GM12878 (cell line): ENCODE measurements at places on chromosomes 16 and 17.

GRCh38 chr17:4802228-4802627, at the start of gene C17orf114:
Gene C17orf114, minus strand, starts transcription at chr17:4802328.
- H3K4me1 ChIP-seq = peaks cover 16% of the 10 kb centered on the region
- no peaks in the 10 kb centered on the region for H3K27me3 ChIP-seq
- no peak within 1 kb of the TSS for H3K4me3 ChIP-seq
- peaks cover 2% of the 10 kb centered on the region for H3K36me3 ChIP-seq
- no peak within 1 kb of the TSS for H3K27ac ChIP-seq

DNA sequence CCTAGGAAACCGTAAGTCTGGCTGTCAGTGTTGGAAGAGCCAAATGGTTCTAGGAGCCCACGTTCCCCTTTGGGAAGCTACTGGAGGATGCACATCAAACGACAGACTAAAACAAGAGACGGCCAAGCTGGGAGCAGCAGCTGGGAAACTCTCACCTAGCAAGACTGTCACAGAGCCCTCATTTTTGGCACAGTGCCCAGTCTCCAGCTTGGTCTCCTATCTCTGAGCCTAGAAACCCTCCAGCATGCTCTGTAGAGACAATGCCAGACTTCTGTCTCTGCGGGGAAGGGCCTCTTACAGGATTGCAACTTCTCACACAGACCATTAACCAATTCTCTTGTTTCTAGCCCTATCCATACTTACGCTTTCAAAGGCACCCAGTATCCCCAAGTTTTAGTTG, 23.5 kb downstream of the GTF3C1 start:
- no peak for DNase-seq
- H3K27me3 ChIP-seq = no peaks in the 10 kb centered on the region
- peaks cover 18% of the 10 kb centered on the region for H3K36me3 ChIP-seq
- no peak overlapping the region for H3K27ac ChIP-seq
- H3K4me1 ChIP-seq = no peaks in the 10 kb centered on the region

DNA sequence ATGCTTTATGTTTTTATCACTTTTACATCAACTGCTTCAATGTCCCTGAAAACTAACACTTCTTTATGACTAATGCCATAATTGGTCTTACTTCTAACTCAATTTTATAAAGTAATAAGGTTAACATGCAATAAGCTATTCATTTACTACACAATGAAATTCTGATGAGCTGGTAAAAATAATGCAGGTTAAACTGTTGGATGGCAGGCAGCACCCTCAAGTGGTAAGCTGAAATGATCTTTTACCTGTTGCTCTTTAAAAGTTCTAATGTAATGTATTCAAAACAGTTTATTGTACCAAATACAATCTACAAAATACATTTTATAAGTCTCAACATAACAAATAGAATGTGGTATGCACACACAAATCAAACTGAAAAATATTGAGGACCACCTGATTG, 1280.3 kb downstream of the CDH8 start:
- no peak overlapping the region for H3K4me3 ChIP-seq
- H3K4me1 ChIP-seq = no peaks in the 10 kb centered on the region
- H3K36me3 ChIP-seq = no peaks in the 10 kb centered on the region
- no peaks in the 10 kb centered on the region for H3K27me3 ChIP-seq
- no peak for DNase-seq

- no peak for DNase-seq
- H3K4me3 ChIP-seq = no peak overlapping the region
- H3K36me3 ChIP-seq = no peaks in the 10 kb centered on the region
- H3K4me1 ChIP-seq = no peaks in the 10 kb centered on the region
Observed at GRCh38 chr16:68499006-68499405, 40.1 kb upstream of the ZFP90 start.

DNA sequence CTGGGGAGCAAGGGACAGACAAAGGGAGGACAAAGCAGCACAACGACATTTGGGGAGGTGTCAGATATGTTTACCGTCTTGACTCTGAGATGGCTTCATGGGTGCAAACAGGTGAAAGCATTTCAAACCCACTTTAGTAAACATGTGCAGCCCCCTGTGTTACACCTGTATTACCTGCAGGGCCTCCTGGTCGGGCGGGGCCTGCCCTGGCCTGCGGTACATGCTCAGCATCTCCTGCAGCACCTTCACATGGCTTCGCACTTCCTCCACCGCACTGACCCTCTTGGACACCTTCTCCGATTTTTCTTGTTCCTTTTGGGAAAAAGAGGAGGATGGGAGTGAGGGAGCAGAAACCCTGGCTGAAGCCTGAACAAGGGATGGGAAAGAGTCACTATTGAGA, 24.5 kb downstream of the GGA2 start:
- no peak for DNase-seq
- H3K4me3 ChIP-seq = no peak overlapping the region
- no peaks in the 10 kb centered on the region for H3K4me1 ChIP-seq
- H3K36me3 ChIP-seq = peaks cover 43% of the 10 kb centered on the region
- H3K27me3 ChIP-seq = no peaks in the 10 kb centered on the region

- H3K36me3 ChIP-seq = no peaks in the 10 kb centered on the region
- no peak overlapping the region for H3K27ac ChIP-seq
- no peaks in the 10 kb centered on the region for H3K4me1 ChIP-seq
- no peak overlapping the region for H3K4me3 ChIP-seq
- peaks cover 4% of the 10 kb centered on the region for H3K27me3 ChIP-seq
Observed at GRCh38 chr17:58535431-58535830, 21.0 kb upstream of the MTMR4 start.

DNA sequence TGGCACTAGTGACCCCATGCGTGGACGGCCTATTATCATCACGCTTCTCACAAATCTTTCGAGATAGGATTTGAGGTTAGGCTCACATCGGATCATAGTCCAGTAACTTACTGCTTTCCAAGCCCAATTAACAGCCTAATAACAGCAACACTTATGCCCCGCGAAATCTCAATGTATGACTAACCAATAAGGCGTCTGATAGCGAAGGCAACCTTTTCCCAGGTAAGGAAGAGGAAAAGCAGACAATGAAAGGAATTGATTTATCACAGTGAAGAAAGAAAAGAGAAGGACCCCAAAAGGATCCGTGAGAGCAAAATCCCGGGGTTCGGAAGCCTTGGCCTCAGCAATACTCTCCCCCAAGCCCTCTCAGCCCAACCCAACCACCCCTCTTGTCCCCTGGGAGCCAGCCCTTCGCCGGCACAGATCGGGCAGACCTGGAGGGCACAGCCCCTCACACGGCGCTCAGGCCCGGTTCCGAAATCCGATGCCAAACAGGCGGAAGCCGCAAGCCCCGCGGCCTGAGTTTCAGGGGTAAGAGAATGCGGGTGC, 534 bp downstream of the GPATCH8 start:
- no peaks in the 10 kb centered on the region for H3K36me3 ChIP-seq
- peak overlapping the region; percentile 91 for H3K27ac ChIP-seq
- peaks cover 5% of the 10 kb centered on the region for H3K4me1 ChIP-seq
- DNase-seq = no peak
- H3K27me3 ChIP-seq = no peaks in the 10 kb centered on the region

GRCh38 chr16:3431779-3432219, 11.5 kb downstream of the ZNF597 start:
- H3K36me3 ChIP-seq = no peaks in the 10 kb centered on the region; the same call in none of the 2 replicates
- H3K4me3 ChIP-seq = peak overlapping the region; percentile 17; the same call in 1 of the 2 replicates
- H3K27ac ChIP-seq = no peak overlapping the region
- no peaks in the 10 kb centered on the region for H3K4me1 ChIP-seq
- DNase-seq = no peak

DNA sequence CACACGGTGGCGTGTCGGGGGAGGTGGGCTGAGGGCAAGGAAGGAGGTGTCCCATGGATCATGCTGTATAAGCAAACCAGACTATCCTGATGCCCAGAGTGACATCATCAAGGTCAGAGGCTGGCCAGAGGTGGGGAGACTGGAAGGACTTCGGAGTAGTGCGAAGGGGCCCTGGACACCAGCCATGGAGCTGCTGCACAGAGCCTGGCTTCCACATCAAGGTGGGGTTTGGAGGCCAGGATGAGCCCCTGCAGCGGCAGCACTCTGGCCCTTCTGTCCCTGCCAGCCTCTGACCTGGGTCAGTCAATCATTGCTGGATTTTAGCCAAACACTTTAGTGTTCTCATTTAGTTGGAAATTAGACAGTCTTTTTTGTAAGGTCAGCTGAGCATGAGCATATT, 34.8 kb downstream of the MED13 start:
- no peaks in the 10 kb centered on the region for H3K4me1 ChIP-seq
- no peak overlapping the region for H3K27ac ChIP-seq
- H3K4me3 ChIP-seq = no peak overlapping the region
- no peak for DNase-seq
- no peaks in the 10 kb centered on the region for H3K27me3 ChIP-seq

DNA sequence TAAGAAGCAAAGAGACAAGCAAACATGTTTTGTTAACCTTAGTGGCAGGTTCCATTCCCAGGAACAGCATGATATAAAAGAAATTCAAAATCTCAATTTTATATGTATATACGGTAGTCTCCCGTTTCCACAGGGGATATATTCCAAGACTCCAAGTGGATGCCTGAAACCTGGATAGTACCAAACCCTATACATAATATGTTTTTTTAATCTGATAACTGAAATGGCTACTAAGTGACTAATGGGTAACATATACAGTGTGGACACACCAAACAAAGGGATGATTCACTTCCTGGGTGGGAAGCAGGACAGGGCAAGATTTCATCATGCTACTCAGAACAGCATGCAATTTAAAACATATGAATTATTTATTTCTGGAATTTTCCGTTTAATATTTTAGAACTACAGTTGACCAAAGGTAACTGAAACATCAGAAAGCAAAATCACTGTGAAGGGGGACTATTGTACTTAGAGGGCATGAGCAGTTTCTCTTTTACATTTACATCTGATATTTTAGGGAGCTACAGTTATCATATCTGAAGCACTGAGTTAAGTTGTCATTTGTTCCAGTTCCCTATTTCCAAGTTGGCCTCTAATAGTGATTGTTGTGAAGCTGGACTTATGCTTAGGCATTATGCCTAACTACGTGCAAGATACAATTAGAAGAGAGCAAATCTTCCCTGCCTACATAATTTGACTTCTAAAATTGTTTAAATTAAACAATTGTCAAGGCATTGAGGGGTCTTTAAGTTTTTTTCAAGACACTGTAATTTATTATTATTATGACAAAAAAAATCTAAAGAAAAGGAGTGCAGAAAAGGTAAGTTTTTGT, 34.1 kb upstream of the ABCA6 start:
- no peak overlapping the region for H3K4me3 ChIP-seq
- H3K27me3 ChIP-seq = no peaks in the 10 kb centered on the region
- no peaks in the 10 kb centered on the region for H3K4me1 ChIP-seq
- no peaks in the 10 kb centered on the region for H3K36me3 ChIP-seq

DNA sequence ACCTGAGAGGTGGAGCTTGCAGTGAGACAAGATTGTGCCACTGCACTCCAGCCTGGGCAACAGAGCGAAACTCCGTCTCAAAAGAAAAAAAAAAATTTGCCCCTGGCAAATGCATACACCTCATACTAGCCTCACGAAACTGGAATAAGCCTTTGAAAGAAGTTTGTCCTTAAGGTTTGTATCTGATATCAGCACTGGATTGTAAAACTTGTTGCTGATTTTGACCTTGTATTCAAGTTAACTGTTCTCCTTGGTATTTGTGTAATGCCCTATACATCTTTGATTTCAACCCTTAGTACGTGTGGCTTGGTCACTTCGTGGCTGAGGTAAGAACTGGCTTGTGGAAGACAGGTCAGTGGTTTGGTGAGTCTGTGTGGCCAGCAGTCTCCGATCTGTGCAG, 6.2 kb upstream of the FLCN start:
- DNase-seq = no peak
- H3K27me3 ChIP-seq = no peaks in the 10 kb centered on the region
- H3K27ac ChIP-seq = no peak overlapping the region
- H3K4me3 ChIP-seq = no peak overlapping the region
- no peaks in the 10 kb centered on the region for H3K4me1 ChIP-seq
